Activated naive CD4-positive, alpha-beta T cell (primary cell): ENCODE measurements at places on chromosomes 1 and 21.

- DNase-seq: no peak
Observed at GRCh38 chr21:41318218-41318617, 1.6 kb downstream of the FAM3B start.

DNA sequence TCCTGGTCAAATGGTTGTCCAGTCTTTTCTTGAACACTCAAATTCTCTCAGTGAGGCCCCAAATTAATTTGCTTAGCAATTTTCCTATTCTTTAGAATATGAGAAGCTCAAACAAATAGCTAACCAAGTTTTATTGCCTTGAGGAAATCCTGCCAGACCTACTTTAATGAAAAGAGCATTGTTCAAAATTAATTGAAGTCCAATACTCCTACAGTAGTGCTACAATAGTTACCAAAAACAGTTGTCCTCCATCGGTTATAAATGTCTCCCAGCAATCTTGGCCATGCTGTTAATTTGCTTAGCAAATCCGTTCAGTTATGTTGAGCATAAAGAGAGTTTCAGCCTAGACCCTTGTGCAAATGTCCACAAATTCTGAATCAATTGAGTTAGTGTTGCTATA, 112.9 kb downstream of the MAB21L3 start:
- DNase-seq: no peak

DNA sequence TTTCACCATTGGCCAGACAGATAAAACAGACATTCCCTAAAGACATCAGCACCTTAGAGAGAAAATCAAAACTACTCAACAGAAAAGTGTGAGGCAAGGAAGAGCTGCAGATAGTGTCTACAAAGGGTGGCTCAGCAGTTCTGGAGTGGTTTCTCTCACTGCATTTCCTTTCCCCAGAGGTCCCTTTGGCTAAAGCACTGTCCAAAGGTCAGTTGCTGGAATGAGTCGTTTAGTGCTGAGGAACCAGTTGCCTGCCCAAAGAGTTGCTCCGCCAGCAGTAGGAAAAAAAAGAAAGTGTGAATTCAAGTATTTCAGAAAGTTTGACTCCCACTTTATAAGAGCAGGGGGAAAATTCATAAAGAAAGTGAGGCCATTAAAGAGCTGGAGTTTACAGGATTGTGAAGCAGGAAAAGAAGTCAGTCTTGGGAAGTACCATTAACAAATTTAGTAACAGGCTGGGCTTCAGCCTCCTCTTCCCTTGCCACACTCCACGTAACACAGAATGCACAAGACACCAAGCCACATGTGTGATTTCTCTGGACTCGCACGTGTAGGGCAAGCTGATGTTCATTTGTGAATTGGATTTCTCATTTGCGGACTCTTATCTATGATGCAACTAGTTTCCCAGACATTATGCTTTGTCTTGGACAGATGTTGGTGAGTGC, 122.2 kb downstream of the RUNX1 start:
- no peak for DNase-seq

DNA sequence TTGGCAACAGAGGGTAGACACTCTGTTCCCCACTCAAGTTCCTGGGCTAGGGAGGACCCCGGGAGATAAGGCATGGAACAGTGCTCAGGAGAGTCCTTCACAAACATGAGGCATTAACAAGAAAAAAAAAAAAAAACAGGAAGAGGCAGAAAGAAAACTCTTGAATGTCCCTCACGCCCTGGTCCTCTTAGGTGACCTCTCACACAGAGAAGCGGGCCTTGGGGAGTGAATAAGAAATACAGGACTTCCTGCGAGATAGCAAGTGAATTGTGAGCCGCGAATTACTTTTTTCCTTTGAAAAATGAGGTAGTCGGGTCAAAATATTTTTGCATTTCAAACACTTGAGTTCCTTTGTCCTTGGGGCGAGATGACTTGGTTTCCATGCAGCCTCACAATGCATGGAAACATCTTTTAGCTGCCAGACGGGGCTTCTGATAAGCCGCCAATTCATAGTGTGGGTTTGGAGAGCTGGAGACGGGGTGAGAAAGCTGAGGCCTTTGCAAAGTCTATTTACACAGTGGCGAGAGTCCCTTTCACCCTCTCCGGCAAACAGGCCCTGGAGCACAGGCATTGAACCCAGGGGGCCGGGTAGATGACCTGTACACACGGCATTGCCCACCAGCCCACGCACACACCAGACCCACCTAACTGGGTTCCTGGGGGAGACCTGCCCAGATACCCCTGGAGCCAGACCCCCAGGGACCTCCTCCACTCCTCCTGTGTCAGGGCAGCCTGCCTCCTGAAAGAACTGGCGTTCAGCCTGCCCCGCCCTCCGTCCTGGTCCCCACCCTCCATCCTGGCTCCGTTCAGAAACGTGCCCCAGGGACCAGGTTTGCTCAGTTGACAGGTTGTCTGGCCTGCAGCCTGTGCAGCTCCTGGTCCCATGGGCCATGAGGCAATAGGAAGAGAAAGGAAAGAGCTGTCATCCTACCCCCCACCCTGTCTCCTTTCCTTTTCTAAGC, 192.3 kb downstream of the PRDM16 start:
- DNase-seq: no peak

DNA sequence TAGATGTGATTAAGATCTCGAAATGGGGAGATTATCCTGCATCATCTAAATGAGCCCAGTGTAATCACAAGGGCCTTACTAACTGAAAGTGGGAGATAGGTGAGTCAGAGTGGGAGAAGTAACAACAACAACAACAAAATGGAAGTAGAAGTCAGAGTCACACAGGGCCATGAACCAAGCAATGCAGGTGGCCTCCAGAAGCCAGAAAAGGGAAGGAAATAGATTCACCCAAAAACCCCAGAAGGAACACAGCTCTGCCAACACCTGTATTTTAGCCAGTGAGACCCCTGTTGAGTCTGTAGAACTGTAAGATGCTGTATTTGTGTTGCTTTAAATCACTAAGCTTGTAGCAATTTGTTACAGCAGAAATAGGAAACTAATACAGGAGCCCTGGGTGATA, 4.1 kb downstream of the TAGLN2 start:
- DNase-seq: no peak

DNA sequence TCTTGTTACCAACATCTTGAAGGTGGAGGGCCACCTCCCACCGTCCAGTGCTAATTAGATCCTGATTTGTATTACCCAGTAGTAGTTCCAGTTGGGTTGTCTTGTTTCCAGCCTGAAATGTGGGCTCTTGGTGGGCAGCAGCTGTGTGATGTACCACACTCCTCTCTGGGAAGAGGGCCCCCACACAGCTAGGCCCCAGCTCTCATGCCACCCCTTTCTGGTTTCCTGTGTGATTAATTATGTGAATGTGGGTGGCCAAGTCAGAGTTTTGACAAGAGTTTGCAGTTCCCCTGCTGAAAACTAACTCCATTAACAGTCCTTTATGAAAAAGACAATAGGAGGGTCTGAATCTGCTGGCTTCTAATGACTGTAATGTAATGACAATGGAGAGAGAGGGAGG, 3.8 kb downstream of the HMGB4 start:
- no peak for DNase-seq

DNA sequence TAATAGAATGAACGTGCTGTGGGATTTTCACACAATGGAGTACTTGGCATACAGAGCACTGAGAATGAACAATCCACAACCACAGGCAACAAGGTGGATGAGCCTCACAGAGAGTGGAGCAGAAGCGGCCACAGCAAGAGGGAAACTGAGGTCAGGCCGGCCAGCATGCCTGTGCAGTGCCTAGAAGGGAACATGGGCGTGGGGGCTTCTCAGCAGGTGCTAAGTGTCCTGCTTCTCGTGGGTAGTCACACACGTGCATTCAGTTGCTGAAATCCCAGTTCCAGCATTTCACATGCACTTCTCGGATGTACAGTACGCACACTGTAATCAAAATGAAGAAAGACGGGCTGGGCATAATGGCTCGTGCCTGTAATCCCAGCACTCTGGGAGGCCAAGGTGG, 33.1 kb downstream of the WDR4 start:
- no peak for DNase-seq

- DNase-seq: no peak
Observed at GRCh38 chr1:8239039-8239305, 78.9 kb upstream of the SLC45A1 start.

DNA sequence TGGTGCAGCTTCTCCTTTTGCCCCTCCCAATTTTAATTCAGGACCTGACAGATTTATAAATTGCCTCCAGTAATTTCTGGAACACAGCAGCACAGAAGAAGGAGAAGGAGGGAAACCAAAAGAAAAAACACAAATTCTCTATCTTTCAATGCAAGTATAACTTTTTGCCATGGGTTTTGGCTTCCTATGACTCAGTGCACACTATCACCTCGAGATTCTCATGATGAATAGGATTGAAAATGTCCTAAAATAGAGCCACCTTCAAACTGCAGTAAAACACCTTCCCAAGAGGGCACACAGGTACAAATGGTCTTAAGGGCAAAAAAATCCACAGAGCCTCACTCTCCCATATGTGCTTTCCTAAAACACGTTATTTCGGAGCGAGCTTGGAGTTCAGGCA, 113.6 kb downstream of the HLCS start:
- no peak for DNase-seq

DNA sequence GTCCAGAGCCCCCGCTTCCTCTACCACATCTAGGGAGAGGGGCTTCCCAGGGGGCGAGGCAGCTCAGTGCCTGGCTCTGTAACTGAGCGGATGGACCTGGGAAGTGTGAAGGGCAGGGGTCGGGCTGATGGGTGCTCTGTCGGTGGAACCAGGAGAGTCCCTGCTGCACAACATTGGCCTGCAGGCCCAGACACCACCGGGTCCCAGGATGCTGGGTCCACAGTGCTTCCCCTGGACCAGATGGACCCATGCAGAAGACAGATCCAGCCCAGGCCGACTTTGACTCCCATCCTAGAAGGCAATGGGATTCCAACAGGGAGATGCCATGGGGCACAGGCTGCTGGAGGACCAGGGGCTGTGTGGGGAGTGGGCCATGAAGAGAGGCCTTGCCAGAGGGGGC, 212.9 kb downstream of the GRIK3 start:
- DNase-seq: no peak
